Natural killer cell treated with Interleukin-12 subunit alpha and Interleukin-12 subunit beta and Interleukin-15 and Interleukin-18, amount 100 ng/mL, for 72 hours (primary cell): ENCODE measurements at places on chromosomes 7 and 10.
A peak's percentile ranks its signal among the peaks of the same experiment; 100 is the strongest.

GRCh38 chr10:124017729-124018128 lies 75.7 kb downstream of the CHST15 start:
- H3K4me1 ChIP-seq: no peaks in the 10 kb centered on the region
- peaks cover 8% of the 10 kb centered on the region for H3K27me3 ChIP-seq
- H3K36me3 ChIP-seq: no peaks in the 10 kb centered on the region
- DNase-seq: no peak

- no peaks in the 10 kb centered on the region for H3K36me3 ChIP-seq
- H3K4me1 ChIP-seq: peaks cover 29% of the 10 kb centered on the region
- H3K4me3 ChIP-seq: no peak overlapping the region
- DNase-seq: no peak
These were observed 9.4 kb downstream of the SLC25A13 start for GRCh38 chr7:96312502-96312901.

DNA sequence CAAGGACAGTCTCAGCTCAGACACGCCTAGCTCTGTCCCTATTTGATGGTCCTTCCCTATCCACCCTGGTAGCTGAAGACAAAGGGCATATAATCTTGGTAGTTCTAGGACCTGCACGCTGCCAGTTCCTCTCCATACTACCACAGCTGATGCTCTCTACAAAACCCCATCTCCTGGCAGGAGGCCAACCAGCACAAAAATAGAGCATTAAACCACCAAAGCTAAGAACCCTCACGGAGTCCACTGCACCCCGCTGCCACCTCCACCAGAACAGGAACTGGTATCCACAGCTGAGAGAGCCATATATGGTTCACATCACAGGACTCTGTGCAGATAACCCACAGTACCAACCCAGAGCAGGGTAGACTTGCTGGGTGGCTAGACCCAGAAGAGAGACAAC lies 299.4 kb downstream of the LRRTM3 start:
- H3K27ac ChIP-seq: no peak overlapping the region
- H3K36me3 ChIP-seq: peaks cover 10% of the 10 kb centered on the region
- H3K4me1 ChIP-seq: no peaks in the 10 kb centered on the region
- H3K4me3 ChIP-seq: no peak overlapping the region

DNA sequence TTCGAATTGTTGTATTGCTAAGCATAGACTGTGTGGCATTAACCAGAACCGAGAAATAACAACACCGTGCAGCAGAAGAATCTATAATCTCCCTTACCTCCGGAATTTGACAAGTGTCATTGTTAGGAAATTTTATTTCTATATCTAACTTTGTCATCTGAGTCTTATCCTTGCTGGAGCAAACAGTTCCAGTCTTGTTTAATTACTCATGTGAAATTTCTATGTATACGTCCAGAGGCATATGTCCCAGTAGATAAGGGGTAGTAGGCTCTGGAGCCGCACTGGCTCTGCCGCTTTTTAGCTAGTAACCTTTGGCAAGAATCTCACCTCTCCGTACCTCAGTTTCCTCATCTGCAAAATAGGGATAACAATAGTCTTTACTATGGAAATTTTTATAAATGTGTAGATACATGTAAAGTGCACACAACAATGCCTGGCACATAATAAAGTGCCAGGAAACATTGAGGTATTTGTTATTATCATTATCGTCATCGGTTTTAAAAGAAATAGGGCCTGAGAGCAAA lies 228.6 kb downstream of the VTI1A start:
- H3K36me3 ChIP-seq: no peaks in the 10 kb centered on the region
- no peak overlapping the region for H3K4me3 ChIP-seq
- no peaks in the 10 kb centered on the region for H3K27me3 ChIP-seq

- H3K4me3 ChIP-seq: no peak overlapping the region
- peaks cover 13% of the 10 kb centered on the region for H3K36me3 ChIP-seq
- no peak for DNase-seq
- H3K27me3 ChIP-seq: no peaks in the 10 kb centered on the region
- peaks cover 21% of the 10 kb centered on the region for H3K4me1 ChIP-seq
These were observed 6.0 kb upstream of the HIPK2 start for GRCh38 chr7:139783647-139784385.

GRCh38 chr7:18416988-18417387 lies 78.6 kb upstream of the HDAC9 start:
- no peak overlapping the region for H3K27ac ChIP-seq
- H3K27me3 ChIP-seq: no peaks in the 10 kb centered on the region
- H3K4me1 ChIP-seq: no peaks in the 10 kb centered on the region
- no peak for DNase-seq
- H3K4me3 ChIP-seq: no peak overlapping the region
- no peaks in the 10 kb centered on the region for H3K36me3 ChIP-seq

DNA sequence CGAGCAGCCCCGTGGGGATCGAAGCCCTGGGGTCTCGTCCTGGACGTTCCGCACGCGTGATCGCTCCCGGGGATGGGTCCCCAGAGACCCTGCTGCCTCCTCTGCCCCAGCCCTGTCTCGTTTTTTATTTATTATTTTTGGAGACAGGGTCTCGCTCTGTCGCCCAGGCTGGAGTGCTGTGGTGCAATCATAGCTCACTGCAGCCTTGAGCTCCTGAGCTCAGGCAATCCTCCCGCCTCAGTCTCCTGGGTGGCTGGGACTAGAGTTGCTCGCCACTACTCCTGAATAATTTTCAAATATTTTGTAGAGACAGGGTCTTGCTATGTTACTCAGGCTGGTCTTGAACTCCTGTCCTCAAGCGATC lies 319 bp upstream of the STX1A start:
- H3K4me3 ChIP-seq: peak overlapping the region; percentile 83
- peaks cover 7% of the 10 kb centered on the region for H3K27me3 ChIP-seq
- DNase-seq: no peak
- peak overlapping the region; percentile 73 for H3K27ac ChIP-seq

GRCh38 chr10:7533657-7534479 lies 123.0 kb upstream of the SFMBT2 start:
- no peak overlapping the region for H3K4me3 ChIP-seq
- peaks cover 2% of the 10 kb centered on the region for H3K36me3 ChIP-seq
- peaks cover 9% of the 10 kb centered on the region for H3K27me3 ChIP-seq
- no peak overlapping the region for H3K27ac ChIP-seq

DNA sequence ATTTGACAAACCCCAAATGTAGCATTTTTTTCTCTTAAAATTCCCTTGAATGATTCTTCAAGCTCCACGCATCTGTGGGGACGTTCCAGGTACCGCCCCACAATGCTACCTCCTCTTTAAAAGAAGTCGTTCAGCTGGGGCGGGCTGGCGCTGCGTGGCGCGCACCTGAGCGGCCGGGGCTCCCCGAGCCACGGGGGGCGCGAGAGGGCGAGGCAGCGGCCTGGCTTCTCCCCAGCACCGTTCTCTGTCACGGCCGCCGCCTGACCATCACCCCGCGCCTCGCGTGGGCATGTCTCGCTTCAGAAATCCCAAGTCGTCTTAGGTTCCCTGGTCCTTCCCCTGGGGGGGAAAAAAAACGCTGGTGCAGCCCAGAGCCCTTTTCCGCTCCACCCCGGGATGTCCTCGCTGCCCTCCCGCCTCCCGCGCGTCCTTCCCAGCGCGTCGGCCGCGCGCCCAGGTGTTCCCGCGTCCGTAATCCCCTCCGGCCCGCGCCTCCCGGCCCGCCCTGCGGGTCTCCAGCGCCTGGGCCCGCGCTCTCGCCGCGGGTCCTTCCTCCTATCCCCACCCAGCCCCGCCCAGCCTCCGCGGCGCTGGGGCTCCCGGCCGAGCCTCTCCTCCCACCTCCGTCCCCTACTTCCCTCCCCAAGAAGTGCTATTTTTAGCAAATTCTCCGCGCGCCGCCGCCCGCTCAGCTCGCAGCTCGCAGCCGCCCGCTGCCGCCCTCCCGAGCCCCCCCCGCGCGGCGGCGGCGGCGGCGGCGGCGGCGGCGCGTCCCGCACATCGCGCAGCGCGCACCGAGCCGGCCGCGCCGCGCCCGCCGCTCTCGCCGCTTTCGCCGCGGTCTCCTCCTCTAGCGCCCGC lies 58.7 kb upstream of the PRPS1L1 start:
- peaks cover 27% of the 10 kb centered on the region for H3K27me3 ChIP-seq
- H3K4me3 ChIP-seq: peak overlapping the region; percentile 65
- H3K4me1 ChIP-seq: peaks cover 9% of the 10 kb centered on the region
- peaks cover 6% of the 10 kb centered on the region for H3K36me3 ChIP-seq
- DNase-seq: no peak

GRCh38 chr10:86392723-86393094 lies 26.1 kb upstream of the GRID1 start:
- no peaks in the 10 kb centered on the region for H3K36me3 ChIP-seq
- H3K27me3 ChIP-seq: peaks cover 30% of the 10 kb centered on the region
- no peak for DNase-seq
- H3K4me1 ChIP-seq: peaks cover 5% of the 10 kb centered on the region
- no peak overlapping the region for H3K27ac ChIP-seq
- no peak overlapping the region for H3K4me3 ChIP-seq

GRCh38 chr7:7698930-7699329 lies 19.5 kb downstream of the RPA3 start:
- H3K36me3 ChIP-seq: peaks cover 4% of the 10 kb centered on the region
- no peak overlapping the region for H3K27ac ChIP-seq
- peaks cover 14% of the 10 kb centered on the region for H3K4me1 ChIP-seq
- H3K4me3 ChIP-seq: no peak overlapping the region
- DNase-seq: no peak

GRCh38 chr7:110502888-110503465 lies 588.0 kb upstream of the LRRN3 start:
- H3K27me3 ChIP-seq: no peaks in the 10 kb centered on the region
- no peaks in the 10 kb centered on the region for H3K4me1 ChIP-seq
- no peak for DNase-seq
- no peaks in the 10 kb centered on the region for H3K36me3 ChIP-seq

GRCh38 chr7:41867639-41868280 lies 164.9 kb upstream of the INHBA start:
- no peaks in the 10 kb centered on the region for H3K27me3 ChIP-seq
- no peak overlapping the region for H3K4me3 ChIP-seq
- DNase-seq: no peak
- H3K4me1 ChIP-seq: peaks cover 52% of the 10 kb centered on the region
- peaks cover 28% of the 10 kb centered on the region for H3K36me3 ChIP-seq
- H3K27ac ChIP-seq: peak overlapping the region; percentile 99

GRCh38 chr10:10873289-10873688 lies 144.4 kb upstream of the CELF2 start:
- H3K27me3 ChIP-seq: peaks cover 57% of the 10 kb centered on the region
- no peak overlapping the region for H3K27ac ChIP-seq
- no peaks in the 10 kb centered on the region for H3K36me3 ChIP-seq
- H3K4me1 ChIP-seq: no peaks in the 10 kb centered on the region

DNA sequence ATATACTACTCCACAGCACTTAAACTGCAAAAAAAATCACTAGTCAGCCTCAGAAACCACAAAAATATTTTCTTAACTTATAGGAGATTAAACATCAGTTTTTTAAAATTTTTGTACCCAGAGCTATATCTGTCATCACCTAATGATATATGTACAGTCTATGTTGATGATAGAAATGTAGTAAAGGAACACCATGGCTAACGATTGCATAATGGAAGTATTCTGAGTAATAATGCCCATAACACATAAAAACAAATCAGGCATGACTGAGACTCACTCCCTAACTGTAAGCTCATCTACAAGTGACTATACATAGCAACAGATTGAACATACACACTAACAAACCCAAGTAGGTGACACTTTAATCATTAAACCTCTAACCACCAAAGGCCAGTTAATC lies 51.3 kb downstream of the TSPAN12 start:
- no peaks in the 10 kb centered on the region for H3K4me1 ChIP-seq
- no peaks in the 10 kb centered on the region for H3K27me3 ChIP-seq
- no peak overlapping the region for H3K4me3 ChIP-seq
- no peaks in the 10 kb centered on the region for H3K36me3 ChIP-seq
- no peak for DNase-seq

- no peak overlapping the region for H3K4me3 ChIP-seq
- no peak overlapping the region for H3K27ac ChIP-seq
- DNase-seq: no peak
These were observed 10.2 kb upstream of the SDHAF3 start for GRCh38 chr7:97107192-97107800.

DNA sequence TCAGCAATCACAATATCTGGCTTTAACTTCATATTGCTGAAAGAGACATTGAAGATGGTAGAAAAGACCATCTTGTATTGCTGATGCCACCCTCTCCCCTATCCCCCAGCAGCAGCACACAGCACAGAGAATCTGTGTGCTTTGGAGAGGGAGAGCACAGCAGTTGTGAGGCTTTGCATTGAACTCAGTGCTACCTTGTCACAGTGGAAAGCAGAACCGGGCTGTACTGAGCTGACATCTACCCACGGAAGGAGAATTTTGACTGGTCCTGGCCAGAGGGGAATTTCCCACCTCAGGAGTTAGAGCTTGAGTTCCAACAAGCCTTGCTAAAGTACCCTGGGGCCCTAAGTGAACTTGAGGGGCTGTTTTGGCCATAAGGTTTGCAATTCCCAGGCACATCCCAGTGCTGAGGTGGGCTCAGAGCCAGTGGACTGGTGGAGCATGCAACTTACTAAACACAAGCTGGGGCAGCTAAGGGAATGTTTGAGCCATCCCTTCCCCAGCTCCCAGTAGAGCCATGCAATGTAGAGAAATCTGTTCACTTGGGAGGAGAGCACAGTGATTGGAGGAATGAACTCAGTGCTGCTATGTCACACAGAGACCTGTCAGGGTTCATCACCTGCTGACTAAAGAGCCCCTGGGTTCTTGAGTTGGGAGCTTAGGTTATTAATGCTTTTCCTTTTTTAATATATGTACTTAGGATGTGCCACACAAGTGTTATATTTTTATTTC lies 62.1 kb downstream of the OR13A1 start:
- H3K27ac ChIP-seq: no peak overlapping the region
- H3K4me3 ChIP-seq: no peak overlapping the region
- no peak for DNase-seq
- H3K36me3 ChIP-seq: no peaks in the 10 kb centered on the region
- H3K4me1 ChIP-seq: peaks cover 9% of the 10 kb centered on the region

GRCh38 chr10:127921753-127922145 lies 14.8 kb downstream of the PTPRE start:
- DNase-seq: no peak
- no peak overlapping the region for H3K4me3 ChIP-seq
- H3K4me1 ChIP-seq: peaks cover 29% of the 10 kb centered on the region
- no peaks in the 10 kb centered on the region for H3K27me3 ChIP-seq

- peaks cover 26% of the 10 kb centered on the region for H3K36me3 ChIP-seq
- no peak for DNase-seq
- H3K27me3 ChIP-seq: no peaks in the 10 kb centered on the region
- no peak overlapping the region for H3K4me3 ChIP-seq
These were observed 27.8 kb downstream of the HSPB1 start for GRCh38 chr7:76330261-76330660.

GRCh38 chr7:80151274-80151665 lies 16.6 kb downstream of the GNAI1 start:
- H3K27me3 ChIP-seq: peaks cover 4% of the 10 kb centered on the region
- no peak overlapping the region for H3K27ac ChIP-seq
- no peak overlapping the region for H3K4me3 ChIP-seq
- H3K4me1 ChIP-seq: no peaks in the 10 kb centered on the region
- H3K36me3 ChIP-seq: no peaks in the 10 kb centered on the region

DNA sequence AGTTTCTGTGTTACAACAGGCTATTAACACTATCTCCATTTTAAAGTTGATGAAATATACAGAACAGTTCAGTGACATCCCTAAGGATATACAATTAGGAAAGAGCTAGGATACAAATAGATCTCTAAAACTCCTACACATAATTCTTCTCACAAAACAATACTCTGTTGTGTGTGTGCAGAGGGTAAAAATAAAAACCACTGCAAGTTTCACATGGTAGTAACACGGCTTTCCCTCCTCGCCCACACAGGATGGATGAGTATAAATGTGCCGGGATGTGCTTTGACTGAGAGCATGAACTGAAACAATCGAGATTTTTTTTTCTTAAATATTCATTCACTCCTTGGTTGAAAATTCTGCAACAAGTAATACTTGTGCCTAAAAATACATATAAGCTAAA lies 131.5 kb upstream of the C1QL3 start:
- peak overlapping the region; percentile 21 for H3K4me3 ChIP-seq
- no peak for DNase-seq
- no peaks in the 10 kb centered on the region for H3K27me3 ChIP-seq
- no peak overlapping the region for H3K27ac ChIP-seq
- H3K36me3 ChIP-seq: peaks cover 2% of the 10 kb centered on the region
- H3K4me1 ChIP-seq: peaks cover 29% of the 10 kb centered on the region
